Left cardiac atrium (tissue), 4 donors: ENCODE measurements at places on chromosomes 7 and 10. TPM values are rescaled to one million over a fixed set of nuclear protein-coding genes. Genes with fewer than 3 reads are reported as not detected.

GRCh38 chr10:111707076-111707475 is 476.5 kb downstream of the GPAM start:
- no peak for DNase-seq

Gene CYP2E1
- 1.3 TPM for total RNA-seq

DNA sequence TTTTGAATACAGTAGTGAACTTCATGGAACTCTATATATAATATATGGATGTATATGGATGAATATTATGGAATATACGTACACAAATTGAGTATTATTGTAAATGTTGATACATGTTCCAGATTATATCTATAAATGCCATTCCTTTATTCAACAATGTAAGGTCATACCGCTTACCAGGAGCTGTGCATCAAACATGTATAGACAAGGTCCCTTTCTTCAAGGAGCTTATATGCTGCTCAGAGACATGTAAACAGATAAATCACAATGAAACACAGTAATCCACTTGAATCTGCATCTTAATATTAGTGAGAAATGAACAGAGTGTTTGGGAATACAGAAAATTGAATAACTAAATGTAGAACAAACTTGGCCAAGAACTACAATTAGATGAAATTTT is 898 bp upstream of the SEM1 start:
- DNase-seq: no peak

- no peak for DNase-seq
These were observed 708 bp upstream of the GPR85 start for GRCh38 chr7:113087071-113087998.

Gene PRRT4
- total RNA-seq: 7.1 TPM

Gene TAS2R41
- total RNA-seq: not detected

GRCh38 chr7:20307119-20307518 is 23.6 kb upstream of the ITGB8 start:
- DNase-seq: no peak

DNA sequence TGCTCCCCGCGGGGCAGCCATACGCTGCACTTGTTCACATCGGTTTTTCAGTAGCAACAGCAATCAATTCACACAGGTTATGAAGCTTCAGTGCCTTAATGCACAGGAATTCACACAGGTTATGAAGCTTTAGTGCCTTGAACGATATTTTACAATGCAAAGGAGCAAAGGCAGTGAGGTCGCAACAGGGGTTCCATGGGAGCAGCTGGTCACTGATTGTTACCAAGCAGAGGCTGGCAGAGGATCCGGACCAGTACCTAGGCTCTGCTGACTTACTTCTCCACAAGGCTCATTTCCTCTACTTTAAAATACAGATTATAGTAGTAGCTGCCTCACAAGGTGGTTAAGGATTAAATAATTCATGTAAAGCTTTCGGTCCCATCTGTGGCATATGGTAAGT is 95.2 kb upstream of the ODAD2 start:
- DNase-seq: no peak

DNA sequence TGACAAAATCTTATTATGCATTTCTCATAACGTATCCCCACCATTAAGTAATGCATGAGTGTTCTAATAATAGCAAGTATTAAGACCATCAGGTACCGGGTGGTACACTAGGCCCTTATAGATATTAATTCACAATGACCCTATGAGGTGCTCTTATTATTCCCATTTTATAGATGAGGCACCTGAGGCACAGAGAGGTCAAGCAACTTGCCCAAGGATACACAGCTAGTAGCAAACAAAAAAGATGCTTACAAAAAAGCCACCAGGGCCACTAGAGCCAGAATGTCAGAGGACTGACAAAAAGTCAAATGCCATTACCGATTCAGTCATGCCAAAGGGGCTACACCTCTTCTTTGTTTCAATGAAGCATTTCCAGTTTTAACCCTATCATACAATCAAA is 5.9 kb downstream of the RSU1 start:
- DNase-seq: no peak

DNA sequence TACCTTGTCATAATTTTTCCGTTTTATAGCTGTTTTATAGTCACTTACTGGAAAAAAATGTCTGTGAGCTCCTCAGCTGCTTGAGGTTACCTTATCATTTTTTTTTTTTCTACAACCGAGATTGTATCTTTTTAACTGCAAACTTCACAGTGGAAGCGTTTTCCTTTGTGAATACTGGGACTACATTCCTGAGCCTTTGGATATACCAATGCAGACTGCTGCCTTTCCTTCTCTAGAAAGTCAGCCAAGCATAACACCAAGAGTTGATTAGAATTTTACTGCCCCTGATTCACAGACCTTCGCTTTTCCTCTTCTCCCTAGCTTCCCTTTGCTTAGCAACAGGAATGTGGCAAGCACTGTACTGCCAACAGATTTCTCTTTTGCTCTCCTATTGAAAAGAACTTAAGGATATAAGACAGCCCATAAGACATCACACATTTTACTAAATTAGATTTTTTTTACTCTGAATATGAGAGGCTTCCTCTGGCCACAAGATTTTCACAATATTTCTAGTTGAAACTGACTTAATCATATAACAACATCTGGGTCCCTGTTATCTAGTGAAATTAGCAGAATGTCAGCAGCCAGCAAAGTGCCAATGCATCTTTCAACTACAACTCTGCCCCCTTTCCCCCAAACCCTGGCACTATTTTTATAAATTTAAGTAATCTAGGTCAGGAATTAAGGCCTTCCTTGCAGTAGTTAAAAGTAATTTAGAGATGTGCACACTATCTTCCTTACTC is 170.6 kb downstream of the PRKG1 start:
- DNase-seq: no peak

DNA sequence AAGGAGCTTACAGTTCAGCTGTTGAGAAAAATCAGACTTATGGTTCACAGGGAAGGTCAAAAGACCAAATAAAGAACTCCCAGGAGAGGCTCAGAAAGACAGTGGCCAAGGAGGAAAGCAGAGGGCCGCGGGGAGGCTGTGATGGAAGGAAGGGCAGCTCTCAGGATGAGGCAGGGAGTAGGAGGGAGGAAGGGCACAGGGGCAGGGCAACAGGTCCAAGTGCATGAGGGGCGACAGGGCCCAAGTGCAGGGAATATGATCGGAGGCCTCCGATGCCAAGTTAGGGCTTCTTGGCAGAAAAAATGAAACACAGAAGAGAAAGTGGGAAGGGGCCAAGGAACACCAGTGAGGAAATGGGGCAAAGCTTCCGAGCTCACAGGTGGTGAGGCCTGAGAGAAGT is 13.4 kb upstream of the PNLIPRP2 start:
- DNase-seq: no peak

Gene CYP3A4
- total RNA-seq: 0.32 TPM

GRCh38 chr10:84693006-84693405 is 364.6 kb downstream of the CCSER2 start:
- no peak for DNase-seq

Gene CALU
- 353 TPM for total RNA-seq

GRCh38 chr10:47013507-47014154 is 102.4 kb downstream of the PTPN20 start:
- DNase-seq: no peak

Gene HSPA12A
- 16.6 TPM for total RNA-seq

Gene AKR1C4
- not detected for total RNA-seq

GRCh38 chr10:111921821-111922220 is 261.7 kb downstream of the GPAM start:
- DNase-seq: no peak

Gene FKBP6
- total RNA-seq: not detected

GRCh38 chr10:57807906-57808305 is 459.8 kb downstream of the IPMK start:
- DNase-seq: no peak

- no peak for DNase-seq
These were observed 27.4 kb upstream of the PSAP start for GRCh38 chr10:71878327-71879034.

Gene TSPAN12
- total RNA-seq: 50.5 TPM

Gene ZNF804B
- total RNA-seq: 0.16 TPM

- DNase-seq: no peak
These were observed 25.0 kb upstream of the ADD3 start for GRCh38 chr10:109982812-109983211.

GRCh38 chr10:130396044-130396443 is 259.9 kb downstream of the GLRX3 start:
- no peak for DNase-seq

- peak; percentile 69 for DNase-seq
These were observed at the start of gene SEMA3D for GRCh38 chr7:85186521-85187241. TSS of gene SEMA3D (minus strand) at chr7:85187056. CDS start at chr7:85121891, 65,165 bp downstream.

DNA sequence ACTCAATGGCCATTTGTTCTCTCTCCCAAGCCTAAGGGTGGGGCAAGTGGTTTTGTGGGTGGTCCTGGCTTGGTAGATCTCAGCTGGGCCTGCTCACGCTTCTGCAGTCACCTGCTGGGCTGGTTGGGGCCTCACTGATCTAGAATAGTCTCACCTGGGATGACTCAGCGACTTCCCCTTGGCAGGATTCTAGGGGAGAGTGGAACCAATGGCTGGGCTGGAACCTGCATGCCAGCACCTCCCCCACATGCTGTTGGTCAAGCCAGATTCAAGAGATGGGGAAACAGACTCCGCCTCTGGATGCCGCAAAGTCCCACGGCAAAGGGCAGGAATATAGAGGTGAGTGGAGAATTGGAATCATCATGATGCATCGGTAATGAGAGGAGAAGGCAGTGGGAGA is 292.9 kb upstream of the NPVF start:
- DNase-seq: no peak

Gene MBL2
- total RNA-seq: not detected

DNA sequence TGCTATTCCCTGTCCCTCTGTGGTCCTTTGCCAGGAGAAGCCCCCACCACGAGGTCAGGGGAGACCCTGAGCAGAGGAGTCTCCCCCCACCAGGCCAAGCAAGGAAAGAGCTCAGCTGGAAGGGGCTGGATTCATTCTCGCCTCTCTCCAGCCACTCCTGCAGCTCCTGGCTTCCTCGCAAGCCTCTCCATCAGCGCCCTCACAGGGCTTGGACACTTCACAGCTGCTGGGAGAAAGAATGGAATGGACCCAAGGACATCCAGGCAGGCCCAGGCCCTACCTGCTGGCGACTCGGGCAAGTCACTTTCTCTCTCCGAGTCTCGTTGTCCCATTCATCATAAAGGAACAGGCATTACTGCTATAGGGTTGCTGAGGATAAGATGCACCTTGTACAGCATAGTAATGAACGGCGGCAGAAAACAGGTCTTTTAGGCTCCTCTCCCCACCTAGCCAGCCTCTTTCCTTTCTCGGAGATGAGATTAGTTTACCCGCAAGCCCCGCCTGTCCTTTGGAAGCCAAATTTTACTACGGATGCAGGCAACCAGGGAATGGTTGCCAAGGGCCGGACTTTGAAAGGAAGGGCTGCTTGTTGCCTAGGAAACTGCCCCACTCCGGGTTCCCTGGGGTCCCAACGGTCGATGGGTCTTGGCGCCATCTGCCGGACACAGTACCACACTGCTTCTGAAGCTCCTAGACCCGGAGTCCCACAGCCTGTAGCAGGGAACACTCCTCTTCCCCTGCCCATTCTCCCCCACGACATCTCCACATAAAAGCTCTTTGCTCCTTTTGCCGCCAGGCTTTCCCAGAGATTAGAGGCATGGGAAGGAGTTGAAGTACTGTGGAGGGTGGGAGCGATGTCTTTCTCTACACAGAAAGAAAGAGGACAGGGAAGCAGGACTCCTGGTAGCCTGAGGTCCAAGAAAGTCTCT is 22.3 kb downstream of the IMPDH1 start:
- peak; percentile 88 for DNase-seq

Gene ANXA7
- total RNA-seq: 97.0 TPM

GRCh38 chr10:119567978-119568377 is 25.5 kb upstream of the RGS10 start:
- DNase-seq: no peak

DNA sequence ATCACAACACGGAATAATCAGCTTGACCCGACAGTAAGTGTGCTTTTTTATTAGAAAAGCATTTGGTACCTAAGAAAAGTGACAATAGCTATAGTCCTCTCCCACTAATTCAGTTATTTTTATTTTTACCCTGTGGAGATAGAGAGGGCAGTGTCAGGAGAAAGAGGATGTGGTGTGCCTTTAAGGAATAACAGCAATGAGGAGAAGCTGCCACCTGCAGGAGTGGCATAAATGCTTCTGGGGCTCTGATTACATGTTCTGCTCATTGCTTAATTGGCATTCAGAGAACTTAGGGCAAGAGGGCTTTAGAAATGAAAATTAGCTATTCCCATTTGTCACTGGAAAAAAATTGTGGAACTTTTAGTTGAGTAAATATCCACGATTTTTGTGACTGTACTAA is 60.1 kb downstream of the DENND11 start:
- DNase-seq: no peak

DNA sequence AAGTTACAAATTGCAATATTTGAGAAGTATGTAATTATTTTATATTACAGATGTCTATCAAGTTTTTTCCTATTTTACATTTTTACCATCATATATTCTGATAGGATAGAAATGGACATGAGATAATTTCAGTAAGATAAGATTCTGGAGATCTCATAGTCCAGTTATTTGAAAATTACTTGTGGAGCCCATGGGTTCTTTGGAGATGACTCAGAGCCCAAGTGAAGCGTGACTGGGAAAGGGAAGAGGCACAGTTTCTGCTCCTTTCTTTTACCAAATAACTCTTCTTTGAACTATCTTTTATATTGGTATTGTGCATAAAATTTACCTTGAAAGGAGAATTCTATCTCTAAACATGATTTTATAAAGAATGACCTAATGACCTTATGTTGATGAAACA is 2.4 kb downstream of the CD36 start:
- no peak for DNase-seq

Gene ETV1
- total RNA-seq: 52.9 TPM

DNA sequence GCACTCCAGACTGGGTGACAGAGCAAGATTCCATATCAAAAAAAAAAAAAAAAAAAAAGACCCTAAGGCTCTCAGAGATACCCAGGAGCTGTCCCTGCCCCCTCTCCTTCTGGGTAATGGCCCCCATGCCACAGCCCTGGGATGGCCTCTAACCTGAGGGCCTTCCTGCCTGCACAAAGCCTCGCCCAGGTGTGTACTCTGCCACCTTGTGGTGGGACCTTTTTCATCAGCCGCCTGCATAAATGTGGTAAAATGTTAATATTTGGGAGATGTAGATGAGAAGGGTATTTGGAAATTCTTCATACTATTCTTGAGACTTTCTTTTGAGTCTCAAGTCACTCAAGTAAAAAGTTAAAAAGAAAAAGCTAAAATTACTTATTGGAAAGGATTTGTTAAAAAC is 46.3 kb upstream of the RNF216 start:
- no peak for DNase-seq

DNA sequence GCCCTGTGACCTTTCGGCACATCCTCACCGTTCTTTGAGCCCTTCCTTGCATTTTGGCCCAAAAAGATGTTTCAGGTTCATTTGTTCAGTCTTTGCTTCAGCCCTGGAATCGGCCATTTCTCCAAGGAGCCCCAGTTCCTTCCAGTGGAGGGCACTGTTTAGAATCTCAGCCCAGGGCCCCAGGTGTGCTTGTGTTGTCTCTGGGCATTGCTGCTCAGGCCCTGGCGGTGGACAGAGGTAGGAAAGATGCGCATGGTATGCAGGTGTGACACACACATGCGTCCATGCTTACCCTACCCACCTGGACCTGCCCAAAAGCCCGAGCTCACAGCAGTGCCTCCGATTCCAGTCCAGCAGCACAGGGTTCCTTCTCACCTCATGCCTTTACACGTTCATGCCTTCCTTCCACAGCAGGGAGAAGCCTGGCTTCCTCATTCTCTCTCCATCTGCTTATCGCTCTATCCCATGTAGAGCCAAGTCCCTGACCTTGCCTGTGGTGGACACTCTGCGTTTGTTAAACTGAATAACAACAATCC is 70.6 kb downstream of the LHPP start:
- no peak for DNase-seq
